Activated CD4-positive, alpha-beta T cell treated with anti-CD3 and anti-CD28 coated beads, Interleukin-2, Interleukin-6, amounts not matched to agents 100 ng/mL and 50 ng/mL, durations not matched to agents 16 hours and 8 hours (primary cell): ENCODE measurements at places on chromosomes 13 and 19.

- DNase-seq = no peak
Measured at GRCh38 chr13:52786766-52787165, 47.1 kb upstream of the CNMD start.

DNA sequence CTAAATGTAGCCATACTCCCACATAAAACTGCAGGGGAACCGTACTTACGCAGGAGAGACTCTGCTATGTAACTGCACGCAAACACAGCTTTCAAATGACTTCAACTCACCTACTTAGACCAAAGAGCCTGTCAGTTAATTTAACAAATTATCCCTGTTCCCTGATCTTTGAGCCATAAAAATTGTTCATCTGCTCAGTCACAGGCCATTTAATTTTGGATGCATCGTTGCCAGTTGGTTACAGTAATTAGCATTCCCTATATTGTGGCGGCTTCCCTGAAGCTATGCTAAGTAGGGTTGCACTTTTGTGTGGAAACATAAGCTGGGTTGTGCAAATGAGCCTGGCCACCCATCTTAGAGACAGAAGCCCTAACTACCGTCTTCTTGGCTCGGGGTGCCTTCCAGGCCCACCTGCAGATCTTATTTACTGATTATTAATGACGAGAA, 21.2 kb upstream of the OBI1 start:
- DNase-seq = no peak

DNA sequence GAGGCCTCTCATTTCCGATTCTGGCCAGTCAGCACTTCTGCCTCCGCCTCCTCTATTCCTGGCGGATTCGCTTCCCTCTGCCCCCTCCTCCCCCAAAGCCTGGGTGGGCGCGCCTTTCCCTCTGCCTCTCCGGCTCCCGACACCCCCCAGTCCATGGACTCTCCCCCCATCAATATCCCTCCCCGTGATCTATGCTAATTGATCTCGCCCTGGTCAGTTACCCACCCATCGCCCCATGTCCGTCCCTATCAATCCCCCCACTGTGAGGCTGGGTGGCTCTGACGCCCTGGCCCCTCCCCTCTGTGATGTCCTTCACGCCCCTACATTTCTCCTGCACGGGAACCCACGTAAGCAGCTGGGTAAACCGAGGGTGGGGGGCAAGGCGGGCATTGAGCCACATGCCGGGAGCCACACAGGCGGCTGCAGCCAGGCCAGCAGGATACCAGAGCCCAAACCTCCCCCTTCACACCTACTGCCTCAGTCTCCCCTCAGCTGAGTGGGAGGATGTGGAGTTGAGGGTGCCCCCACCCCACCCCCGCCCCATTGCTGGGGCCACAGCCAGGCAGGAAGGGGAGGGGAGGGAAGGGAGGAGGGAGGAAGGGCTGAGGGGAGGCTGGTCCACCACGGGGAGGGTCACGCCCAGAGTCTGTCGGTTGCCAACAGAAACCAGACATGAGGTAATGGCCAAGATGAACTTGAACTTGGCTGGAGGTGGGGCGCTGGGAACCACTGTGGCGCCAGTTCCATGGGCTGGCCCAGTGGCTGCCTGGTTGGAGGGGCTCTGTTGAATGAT, 21.0 kb downstream of the SMIM24 start:
- no peak for DNase-seq

- DNase-seq = no peak
Measured at GRCh38 chr19:47475465-47475864, 3.8 kb upstream of the SLC8A2 start.

DNA sequence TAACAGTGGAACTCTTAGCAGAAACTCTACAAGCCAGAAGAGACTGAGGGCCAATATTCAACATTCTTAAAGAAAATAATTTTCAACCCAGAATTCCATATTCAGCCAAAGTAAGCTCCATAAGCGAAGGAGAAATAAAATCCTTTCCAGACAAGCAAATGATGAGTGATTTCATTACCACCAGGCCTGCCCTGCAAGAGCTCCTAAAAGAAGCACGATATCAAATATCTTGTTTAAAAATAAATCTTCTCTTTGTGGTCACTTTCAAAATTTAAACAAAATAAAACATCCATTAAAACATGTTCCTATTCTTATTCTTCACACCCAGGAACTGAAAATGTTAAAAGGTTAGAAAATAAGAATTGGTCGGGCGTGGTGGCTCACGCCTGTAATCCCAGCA, 13.7 kb downstream of the MICU2 start:
- no peak for DNase-seq

DNA sequence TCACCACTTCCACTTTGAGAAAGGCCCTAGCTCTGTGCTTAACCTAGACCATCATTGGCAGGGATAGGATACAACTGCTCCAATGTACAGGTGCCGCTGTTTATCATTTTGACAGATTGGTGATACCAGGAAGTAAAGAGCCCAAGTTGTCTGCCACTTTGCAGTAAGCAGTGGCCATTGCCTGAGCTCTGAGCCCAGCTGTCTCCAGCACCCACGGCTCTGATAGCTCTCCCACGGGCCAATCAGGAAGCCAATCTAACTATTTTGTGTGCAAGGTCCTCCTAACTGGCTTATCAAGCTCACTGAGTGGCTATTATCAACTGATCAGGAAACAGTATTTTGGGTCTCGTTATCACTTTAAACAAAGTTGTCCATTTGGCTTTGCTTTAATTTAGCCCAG, 181.1 kb downstream of the DCT start:
- DNase-seq = no peak

- DNase-seq = no peak
Measured at GRCh38 chr13:26961890-26962615, 201.5 kb upstream of the GPR12 start.

DNA sequence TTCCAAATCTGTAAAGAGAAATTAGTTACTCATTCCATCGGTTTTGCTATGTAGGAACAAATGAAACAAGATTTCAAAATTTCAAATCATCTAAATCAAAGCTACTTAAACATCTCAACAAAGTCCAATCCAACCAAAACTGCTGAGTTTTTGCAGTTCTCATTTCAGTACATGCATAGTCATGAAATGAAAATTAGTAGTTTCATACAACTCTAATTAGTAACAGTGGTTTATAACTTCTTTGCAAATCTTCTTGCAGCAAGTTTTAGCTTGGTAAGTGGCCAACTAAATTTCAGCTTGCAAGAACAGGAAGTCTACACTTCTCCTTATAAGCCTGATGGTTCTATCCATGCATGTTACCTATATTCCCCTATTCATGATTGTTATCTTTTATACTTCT, 75.6 kb downstream of the SPRY2 start:
- no peak for DNase-seq
